ENCODE measurements at places on chromosomes 5 and 9.

- no peak for DNase-seq
Observed at GRCh38 chr9:134486596-134486995, 155.0 kb upstream of the COL5A1 start.

DNA sequence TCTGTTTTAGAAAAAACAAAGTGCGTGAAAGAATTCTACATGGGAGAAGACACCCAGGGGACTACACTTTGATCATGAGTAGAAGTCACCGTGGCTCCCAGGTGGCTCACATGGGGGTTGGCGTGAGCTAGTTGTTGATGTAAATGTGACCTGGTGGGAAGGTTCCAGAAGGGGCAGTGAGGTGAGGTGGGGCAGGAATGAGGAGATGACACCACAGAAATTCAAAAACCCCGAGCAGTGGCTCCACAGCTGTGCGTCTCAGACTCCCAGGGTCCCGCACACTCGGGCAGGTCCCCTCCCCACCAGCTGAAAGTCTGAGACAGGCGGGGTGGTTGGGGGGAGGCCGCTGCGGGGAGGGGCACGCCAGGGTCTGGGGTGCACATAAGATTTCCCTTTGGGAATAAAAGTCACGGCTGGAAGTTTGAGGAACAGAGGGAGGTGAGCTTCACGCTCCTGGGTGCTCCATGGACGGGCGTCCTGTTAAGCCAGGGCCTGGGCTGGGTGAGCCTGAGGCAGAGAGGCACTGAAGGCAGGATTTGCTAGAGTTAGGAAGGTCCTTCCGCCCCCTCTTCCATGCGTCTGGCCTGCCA, 29.9 kb downstream of the GLT6D1 start:
- DNase-seq: no peak

DNA sequence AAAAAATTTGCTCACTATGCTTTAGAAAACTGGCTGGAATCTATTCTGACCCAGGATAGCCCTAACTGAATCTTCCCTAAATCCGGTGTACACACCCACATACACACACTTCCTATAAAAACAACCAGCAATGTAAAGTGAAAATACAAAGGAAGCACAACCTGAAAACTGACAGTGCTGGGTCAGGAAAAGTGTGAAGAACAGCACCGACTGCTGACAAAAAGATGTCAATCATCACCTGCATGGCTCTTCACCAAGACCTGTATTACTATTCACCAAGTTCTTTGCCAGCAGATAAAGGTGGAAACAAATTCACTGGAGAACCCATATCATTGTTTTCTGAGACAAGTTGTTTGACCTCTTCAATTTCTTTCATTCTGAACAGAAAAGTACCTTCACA, 293.8 kb upstream of the GRAMD2B start:
- DNase-seq: no peak

DNA sequence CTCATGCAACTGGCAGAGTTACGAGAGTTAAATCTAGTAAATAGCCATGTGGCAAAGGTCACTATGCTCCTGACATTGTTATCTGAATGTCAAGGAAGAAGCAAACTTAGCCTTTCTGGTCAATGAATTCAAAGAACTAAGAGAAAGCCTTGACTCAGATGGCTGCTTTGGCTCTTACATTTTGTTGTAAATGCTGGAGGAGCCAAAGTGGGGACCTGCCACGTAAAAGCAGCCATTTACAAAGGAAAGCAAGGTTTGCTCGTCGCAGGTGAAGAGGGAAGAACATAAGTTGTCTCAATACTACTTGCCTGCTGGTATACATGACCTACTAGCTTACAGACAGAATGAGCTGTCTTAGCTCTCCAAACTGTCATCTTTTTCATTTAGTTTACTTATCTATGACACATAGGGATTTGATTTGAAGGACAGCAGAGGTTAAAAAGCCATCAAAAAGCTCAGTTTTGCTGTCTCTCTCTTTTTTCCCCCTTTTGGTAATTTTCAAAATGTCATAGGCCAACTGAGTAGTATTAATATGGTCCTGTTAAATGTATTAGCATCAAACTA, 1052.8 kb upstream of the DMAC1 start:
- DNase-seq: no peak

DNA sequence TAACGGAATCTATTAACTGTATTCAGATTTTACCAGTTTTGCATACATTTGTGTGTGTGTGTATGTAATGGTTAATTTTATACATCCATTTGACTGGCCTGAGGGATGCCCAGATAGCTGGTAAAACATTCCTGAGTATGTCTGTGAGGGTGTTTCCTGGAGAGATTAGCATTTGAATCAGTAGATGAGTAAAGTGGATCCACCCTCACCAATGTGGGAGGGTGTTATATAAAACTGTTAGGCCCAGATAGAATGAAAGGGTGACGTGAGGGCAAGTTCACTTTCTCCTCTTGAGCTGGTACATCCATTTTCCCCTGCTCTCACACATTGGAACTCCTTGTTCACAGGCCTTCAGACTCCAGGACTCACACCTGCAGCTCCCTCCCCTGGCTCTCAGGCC, 88.7 kb downstream of the EMB start:
- DNase-seq: no peak

- DNase-seq: no peak
Observed at GRCh38 chr5:142461028-142461590, 136.3 kb upstream of the SPRY4 start.

GRCh38 chr5:35656721-35657120, 39.1 kb downstream of the SPEF2 start:
- no peak for DNase-seq

DNA sequence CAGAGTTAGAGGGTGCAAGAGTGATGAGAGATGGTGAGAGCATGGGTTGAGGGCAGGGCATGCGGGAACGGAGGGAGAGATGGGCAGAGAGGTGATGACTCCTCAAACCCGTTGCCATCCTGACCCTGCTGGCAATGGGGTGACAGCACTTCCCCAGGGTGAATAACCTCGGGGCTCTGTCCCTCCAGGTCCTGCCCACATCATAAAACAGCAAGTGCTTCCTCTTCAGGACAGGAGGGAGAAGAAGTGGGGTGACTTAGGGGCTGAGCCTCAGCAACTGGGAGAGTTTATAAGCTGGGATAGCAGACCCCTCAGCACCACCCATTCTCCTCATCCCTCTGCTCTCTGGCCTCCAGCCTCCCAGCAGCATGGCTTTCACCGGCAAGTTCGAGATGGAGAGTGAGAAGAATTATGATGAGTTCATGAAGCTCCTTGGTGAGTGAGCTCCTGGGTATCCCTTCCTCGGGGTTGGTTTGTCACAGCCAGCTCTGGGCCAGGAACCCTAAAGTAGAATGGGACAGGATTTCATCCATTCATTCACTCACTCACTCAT, at the start of gene FABP6:
Gene FABP6, plus strand, starts transcription at position 317 of the 553 bp plus-strand sequence. Its CDS starts 52 bp downstream, at position 369.
- no peak for DNase-seq

DNA sequence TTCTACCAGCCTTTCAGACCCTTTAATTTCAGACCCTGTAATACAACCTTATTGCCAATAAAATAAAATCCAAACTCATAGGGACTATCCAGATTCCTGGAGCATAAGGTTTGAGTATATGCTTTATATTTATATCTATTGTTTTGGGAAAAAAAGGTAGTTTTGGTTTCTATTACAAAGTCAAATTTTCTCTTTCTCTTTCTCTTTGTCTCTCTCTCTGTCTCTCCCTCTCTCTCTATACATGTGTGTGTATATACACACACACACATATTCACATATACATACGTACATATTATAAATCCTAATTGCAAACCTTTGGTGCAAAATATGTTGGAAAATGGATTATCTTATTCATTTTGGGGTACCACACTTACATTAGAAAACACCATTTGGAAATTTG, 39.0 kb downstream of the TMEM232 start:
- no peak for DNase-seq

DNA sequence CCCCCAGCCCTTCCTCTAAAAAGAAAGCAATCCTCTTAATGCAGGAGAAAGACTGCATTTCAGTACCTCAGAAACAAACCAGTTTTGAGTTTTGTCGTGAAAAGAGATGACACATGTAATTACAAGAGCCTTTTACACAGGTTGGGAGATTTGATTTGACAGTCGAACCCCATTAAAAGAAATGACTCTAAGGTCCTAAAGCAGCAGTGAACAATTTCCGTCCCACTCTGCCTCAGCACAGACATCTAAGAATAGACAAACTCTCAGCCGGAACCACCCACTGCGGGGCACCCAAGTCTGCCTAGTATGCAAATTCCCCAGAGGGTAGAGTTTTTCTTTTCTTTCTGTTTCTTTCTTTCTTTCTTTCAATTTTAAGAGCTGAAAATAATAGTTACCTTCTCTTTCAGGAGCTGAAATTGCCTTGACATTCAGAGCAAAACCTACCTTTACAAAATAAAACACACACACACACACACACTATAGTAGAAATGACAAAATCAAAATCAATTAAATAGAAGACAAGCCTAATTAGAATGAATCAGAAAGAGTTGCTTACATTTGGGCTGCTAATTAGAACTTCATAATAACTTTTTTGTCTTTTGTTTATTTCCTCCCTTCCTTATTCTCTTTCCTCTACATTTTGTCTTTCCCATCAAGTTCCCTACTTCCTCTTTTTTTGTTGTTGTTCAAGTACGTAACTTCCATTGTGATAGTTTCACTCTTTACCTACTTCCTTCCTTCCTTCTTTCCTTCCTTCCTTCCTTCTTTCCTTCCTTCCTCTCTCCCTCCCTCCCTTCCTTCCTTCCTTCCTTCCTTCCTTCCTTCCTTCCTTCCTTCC, 65.1 kb downstream of the BASP1 start:
- no peak for DNase-seq

DNA sequence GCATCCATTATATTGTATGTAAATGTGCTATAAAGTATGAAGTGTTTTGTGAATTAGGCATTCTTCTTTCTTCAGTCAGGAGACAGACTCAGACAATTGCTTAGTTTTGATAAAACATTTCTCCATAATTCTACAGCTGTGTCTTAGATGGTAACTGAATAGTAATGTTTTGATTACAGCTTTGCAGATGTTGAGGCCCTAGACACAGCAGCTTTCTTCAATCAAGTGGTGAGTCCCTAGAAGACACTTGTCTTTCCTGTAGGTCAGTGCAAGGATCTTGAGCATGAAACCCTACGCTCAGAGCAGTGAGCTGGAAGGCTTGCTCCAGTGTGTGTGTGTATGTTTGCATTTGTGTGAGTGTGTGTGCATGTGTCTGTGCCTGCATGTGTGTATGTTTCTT, 46.8 kb upstream of the CD180 start:
- DNase-seq: no peak
